ENCODE measurements at places on chromosomes 1 and 21.
A peak's percentile ranks its signal among the peaks of the same experiment; 100 is the strongest.

GRCh38 chr1:19210772-19211549 lies 895 bp upstream of the UBR4 start:
- peak; percentile 25 for DNase-seq

DNA sequence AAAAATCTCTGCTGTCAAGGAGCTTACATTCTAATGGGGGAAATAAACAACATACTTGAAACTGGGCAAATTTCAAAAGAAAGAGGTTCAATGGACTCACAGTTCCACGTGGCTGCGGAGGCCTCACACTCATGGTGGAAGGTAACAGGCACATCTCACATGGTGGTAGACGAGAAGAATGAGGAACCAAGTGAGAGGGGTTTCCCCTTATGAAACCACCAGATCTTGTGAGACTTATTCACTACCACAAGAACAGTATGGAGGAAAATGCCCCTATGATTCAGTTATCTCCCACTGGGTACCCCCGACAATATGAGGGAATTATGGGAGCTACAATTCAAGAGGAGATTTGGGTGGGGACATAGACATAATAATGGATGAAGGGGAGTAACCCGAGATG lies 226.4 kb downstream of the ZP4 start:
- DNase-seq, result no peak

- DNase-seq, result no peak
Measured at GRCh38 chr1:56505792-56506743, 73.3 kb downstream of the PLPP3 start.

DNA sequence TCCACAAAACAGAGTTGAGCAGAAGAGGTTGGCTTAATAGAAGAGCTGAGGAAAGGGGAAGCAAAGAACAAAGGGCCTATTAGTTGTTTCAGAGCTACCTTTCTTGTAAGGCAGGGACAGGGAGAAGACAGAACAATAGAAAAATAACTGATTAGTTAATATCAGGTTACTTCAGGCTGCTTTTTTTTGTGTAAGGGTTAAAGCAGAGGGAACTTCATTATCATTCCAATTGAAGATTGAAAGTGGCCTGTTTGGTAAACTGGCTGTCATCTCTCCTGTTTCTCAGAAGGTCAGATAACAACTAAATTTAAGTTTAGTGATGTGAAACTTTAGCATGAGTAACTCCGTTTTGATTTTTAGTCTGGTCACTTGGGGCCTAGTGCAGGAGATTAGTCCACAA lies 22.3 kb downstream of the CDC42 start:
- DNase-seq, result no peak

DNA sequence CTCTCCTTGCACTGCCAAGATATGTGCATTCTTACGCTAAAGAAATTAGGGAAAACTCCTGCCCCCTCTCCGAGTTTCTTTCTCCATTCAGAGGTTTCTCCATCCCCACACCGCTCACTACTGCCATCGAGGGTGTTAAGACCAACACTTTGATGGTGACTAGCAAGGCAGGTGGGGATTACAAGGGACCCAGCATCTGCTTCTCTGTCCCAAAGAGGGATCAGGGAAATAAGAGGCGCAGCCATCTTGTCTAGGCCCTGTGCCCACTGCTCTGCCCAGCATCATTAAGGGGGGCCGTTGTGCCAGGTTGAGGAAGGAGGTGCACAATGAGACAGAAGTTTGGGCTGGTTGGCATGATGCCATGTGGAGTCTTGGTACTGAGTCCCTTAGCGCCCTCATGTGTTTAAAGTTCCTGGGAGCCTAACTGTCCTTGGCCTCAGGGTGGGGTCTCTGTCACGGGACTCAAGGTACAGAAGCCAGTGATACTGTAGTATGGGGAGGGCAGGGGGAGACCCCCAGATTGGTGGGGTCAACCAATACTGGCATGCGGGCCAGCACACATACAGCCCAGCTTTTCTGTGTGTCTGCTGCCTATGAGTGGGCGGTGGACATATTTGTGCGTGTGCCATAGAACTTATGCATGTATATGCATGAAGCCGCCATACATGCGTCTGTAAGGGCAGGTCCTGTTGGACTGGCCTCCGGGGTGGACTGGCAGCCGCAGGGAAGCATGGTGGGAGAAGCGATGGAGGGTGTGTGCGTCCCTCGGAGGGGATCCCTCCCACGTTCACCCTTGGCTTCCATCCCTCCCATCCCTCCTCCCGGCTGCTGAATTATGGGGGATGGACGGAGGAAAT lies 5.5 kb downstream of the EFNA3 start:
- no peak for DNase-seq

GRCh38 chr1:244291236-244292201 lies 160.2 kb downstream of the ADSS2 start:
- no peak for DNase-seq

- no peak for DNase-seq
Measured at GRCh38 chr1:184324972-184325371, 61.9 kb upstream of the C1orf21 start.

- no peak for DNase-seq
Measured at GRCh38 chr1:42000766-42001165, 82.0 kb upstream of the HIVEP3 start.

DNA sequence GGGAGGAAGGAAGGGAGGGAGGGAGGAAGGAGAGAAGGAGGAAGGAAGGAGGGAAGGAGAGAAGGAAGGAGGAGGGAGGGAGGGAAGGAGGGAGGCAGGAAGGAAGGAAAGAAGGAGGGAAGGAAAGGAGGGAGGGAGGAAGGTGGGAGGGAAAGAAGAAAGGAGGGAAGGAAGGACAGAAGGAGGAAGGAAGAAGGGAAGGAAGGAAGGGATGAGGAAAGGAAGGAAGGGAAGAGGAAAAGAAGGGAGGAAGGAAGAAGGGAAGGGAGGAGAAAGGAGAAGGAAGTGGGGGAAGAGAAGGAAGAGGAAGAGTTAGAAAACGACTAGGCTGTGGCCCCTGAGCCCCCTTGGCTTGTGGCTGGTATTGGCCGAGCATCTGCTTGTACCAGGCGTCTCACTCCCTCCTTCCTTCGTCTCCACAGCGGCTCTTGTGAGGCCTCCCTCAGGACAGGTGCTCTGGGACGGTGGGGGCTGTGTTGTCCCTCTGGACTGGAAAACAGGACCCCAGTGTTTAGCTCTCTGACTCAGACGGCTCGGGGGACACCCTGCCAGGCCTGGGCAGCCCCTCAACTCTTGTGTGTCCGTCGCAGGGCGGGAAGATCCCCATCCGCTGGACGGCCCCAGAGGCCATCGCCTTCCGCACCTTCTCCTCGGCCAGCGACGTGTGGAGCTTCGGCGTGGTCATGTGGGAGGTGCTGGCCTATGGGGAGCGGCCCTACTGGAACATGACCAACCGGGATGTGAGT lies 36.2 kb upstream of the C1QA start:
- no peak for DNase-seq

DNA sequence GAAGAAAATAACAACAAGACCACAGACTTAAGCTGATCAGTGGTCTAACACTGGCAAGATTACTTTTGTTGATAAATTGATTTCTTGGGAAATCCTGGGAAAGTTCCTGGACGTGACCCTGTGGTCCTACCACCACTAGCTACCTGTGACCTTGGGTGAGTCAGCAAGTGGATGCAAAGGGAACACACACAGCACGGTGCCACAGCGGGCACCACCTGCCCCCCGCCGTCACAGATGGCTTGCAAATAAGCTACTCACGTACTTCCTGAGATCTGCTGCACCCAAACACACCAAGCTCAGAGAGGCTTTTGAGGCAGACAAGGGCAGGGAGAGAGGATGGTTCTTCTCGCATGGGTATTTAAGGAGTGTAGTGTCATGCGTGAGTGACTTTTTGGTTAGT lies 12.7 kb downstream of the CFAP298 start:
- no peak for DNase-seq

DNA sequence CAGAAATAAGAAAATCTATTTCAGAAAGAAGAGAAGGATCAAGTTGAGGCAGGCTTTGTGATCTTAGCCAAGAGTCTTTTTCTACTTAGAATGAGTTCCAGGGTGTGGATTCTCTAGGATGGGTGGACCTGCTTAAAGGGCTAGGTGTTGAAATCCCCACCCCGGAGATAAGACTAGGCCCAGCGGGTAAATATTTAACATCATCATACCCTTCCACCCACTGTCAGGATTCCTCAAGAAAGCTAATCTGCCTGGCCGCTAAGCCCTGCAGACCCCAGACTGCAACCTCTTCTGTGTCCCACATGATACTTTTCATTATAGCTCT lies 5.8 kb downstream of the IGSF9 start:
- no peak for DNase-seq

DNA sequence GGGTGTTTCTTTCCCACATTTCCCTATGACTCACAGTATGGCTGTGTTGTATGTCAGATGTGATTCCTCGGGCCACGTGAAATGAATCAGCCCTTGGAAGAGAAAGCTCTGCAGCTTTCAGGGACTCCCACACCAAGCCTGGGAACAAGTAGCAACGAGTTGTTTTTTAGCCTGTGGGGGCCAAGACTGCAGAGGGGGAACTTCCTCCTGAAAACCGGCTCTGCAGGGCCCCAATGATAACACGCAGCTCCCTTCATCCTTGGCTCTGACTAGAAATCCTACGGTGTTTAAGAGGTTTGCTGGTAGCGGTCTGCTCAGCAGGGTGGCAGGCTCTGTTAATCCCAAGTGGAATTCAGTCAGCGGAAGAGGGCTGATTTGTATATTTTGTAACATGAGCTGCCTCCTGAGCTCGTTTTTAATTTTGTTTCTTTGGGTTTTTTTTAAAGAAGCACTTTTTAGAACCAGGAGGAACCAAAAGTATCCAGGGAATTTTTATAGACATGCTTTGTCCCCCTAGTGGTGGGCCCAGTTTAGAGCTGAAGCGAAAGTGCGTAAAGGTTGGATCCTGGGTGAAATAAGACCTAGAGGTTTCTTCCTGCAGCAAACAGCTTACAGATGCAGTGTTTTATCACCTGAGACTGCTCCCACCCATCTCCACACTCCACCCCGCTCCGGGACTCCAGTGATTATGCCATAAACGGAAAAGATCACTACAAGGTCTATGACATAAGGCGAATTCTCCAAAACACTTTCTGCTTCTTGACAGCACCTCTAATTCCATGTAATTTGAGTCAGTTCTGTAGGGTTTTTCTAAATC lies 48.8 kb downstream of the LAMC2 start:
- DNase-seq, result peak; percentile 90

All from muscle of arm (tissue), 14 donors.